ENCODE measurements at places on chromosomes 1 and 21.

GRCh38 chr1:189084811-189085210 is 1392.9 kb downstream of the BRINP3 start:
- peak; percentile 13 for DNase-seq

GRCh38 chr1:232617237-232617636 is 12.7 kb downstream of the SIPA1L2 start:
- no peak for DNase-seq

DNA sequence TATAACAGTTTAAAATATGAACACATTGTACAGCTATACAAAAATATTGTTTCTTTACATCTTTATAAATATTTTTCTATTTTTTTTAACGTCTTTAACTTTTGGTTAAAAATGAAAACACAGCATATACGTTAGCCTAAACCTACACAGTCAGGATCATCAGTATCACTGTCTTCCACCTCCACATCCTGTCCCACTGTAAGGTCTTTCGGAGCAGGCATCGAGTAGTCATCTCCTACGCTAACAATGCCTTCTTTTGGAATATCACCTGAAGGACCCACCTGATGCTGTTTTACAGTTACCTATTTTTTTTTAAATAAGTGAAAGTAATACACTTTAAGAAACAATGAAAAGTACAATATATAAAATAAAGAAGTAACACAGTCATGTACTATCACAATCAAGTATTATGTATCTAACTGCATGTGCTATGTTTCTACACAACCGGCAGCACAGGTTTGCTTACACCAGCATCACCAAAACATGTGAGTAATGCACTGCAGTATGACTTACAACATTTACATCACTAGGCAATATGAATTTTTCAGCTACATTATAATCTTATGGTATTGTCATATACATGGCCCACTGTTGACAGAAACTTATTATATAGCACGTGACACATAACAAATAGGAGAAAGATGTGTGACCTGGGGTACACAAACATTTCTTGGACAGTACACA is 254.4 kb downstream of the AKT3 start:
- no peak for DNase-seq

GRCh38 chr1:113912594-113913311 is 7.6 kb downstream of the DCLRE1B start:
- no peak for DNase-seq

GRCh38 chr1:31672986-31673385 is 28.3 kb upstream of the PEF1 start:
- DNase-seq = no peak

- peak; percentile 33 for DNase-seq
These were observed 4.8 kb upstream of the HEATR1 start for GRCh38 chr1:236608930-236609726.

DNA sequence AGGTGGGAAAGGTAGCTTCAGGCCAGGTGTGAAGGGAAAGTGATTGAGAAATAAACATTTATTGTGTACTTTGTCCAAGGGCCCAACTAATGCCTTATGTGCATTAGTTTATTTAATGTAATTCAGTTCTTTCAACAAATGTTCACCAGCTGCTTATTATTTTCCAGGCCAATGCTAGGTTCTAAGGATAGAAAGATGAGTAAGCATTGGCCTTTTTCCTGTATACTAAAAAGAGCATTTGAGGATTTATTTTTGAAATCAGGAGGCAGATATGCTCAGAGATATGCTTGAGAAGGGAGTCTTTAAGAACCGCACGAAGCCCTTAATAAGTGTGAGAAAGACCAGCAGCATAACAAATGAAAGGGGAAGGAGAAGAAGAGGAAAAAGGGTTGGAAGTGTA is 32.0 kb downstream of the CLCA1 start:
- no peak for DNase-seq

DNA sequence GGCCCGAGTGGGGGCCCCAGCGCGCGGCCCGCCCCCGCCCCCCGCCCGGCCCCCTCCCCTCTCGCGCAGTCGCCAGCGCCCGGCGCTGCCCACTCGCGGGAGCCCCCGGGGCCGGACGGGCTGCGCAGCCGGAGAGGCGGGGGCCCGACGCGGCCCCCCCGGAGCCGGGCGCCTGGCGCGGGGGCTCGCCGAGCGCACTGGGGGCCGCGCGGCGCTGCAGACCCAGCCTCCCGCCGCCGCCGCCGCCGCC is 146 bp upstream of the ZNF362 start:
- no peak for DNase-seq

DNA sequence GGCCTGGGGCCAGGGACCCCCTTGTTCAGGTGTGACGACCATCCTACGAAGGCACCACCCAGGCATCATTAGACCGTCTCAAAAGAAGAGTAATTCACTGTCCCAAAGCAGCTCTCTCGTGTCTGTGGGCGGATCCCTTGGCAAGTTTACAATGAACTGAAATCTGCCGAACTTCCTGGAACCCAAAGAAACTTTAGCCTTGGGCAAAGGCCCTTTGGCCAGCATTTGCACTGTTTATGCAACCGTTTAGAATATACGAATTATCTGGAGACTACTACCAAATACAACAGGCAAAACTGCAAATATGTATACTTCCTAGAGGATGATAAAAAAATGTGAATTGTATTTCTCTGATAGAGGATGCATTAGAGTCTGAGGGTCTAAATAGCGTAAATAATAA is 1.4 kb upstream of the SOD1 start:
- DNase-seq = no peak

DNA sequence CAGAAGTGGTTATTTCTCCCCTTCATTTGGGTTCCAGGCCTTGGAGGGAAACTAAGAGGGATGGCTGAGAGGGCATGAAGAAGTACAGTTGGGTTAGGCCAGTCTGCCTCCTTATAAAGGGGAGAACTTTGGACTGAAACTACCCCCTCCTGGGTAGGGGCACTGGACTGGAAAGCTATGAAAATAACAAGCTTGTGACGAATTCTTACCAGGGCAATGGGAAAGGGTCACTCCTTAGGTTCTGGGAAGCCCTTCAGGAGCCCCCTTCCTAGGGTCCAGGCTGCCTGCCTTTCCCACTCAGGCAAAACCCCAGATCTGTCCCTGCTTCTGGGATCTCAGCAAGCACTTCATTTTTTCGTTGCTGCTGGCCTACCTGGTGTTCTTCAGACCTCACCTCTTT is 9.8 kb upstream of the P3R3URF start:
- DNase-seq = no peak

Measured in hippocampal formation (tissue), 2 donors.